ENCODE measurements at places on chromosomes 2 and 18.

GRCh38 chr2:222928335-222928734 is 67.5 kb downstream of the ACSL3 start:
- DNase-seq, result no peak

DNA sequence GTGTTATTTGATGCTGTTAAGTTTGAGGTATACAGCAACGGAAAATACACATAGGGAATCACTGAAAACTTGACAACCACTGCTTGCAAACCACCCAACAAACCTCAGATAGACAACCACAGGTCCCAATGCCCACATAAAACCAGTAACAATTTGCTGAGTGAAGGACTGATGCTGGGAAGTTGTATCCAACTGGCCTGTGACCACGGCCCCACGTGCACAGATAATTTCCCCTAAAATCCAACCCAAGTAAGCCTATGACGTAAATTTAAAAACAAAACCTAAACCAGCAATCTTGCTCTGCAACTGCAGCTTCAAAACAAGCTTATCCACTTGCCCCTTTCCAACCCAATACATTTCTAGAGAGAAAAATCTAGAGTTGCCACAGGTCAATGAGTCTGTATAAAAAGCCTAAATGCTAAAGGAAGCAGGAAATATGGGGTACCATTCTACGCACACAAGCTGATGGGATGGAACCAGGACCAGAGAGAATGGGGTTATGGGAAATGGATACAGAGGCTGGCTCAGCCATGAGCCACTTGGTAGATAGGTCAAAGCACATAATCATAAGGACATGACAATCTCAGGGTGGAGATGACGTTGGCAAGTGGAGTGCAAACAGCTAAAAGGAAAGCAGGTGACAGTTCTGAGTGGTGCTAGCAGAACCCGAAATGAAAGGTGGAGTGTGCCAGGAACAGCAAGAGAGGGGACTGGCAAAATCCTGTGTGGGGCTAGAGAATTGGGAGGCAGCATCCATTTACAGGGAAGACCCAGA is 27.8 kb upstream of the CREB1 start:
- no peak for DNase-seq

DNA sequence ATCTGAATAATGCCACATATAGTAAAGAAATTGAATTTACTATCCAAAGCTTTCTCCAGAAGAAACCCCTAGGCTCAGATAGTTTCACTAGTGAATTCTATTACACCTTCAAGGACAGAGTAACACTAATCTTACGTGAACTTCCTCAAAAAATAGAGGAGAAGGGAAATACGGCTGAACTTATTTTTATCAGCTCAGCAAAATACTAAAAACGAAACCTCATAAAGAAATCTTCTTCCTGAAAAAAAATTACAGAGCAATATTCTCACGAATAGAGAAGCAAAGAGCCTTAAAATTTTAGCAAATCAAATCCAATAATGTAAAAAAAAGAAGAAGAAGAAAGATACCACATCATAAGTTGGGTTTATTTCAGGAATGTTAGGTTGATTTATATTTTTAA is 14.7 kb downstream of the CAPN13 start:
- no peak for DNase-seq

DNA sequence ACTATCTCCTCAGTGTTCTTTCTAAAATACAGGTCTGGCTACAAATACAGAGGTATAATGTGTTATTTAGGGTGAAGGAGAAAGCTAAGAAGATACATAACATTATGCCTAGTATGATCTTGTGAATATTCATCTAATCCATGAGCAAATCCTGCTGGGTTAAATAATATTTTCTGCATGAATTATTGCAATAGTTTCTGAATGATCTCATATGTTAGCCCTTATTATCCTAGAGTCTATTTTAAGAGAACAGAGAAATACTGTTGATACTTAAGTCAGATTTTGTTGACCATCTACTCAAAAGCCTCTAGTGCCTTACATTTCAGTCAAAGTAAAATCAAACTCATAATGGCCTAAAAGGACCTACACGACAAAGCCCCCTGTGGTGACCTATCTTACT is 382.3 kb downstream of the FIGN start:
- no peak for DNase-seq

- DNase-seq, result no peak
Observed at GRCh38 chr2:169415233-169415748, 53.0 kb upstream of the LRP2 start.

- DNase-seq, result peak; percentile 29
Observed at GRCh38 chr2:71100195-71100964, 29.6 kb downstream of the MCEE start.

DNA sequence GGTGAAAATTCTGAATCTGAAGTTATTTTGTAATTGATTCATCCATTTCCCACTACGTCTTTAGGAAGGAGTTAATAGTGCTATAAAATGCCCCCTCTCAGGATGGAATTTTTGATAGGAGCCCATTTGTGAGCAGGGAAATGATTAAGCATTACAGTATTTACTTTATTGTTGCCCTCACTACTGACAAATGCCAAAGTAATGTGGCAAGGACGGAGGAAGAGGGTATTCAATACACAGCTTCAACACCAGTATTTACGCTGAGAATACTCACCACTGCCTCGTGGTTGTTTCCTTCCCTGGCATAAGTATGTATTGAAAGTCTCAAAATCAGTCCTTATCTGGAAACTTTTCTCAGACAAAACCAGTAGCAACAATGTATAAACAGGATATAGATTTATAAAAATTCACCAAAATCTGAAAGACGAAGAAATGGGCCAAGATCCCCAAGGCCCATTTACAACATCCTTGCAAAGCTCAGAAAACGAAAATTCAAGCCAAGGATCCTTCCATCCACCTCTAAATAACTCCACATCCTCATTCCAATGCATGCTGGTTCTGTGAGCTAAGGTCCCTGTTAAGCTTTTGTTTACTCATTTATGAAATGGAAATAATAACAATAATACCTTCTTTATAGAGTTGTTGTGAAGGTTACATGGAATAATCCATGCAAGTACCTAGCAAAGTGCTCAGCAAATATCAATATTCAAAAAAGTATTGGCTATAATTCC is 29.3 kb downstream of the FEZ2 start:
- no peak for DNase-seq

GRCh38 chr2:26164231-26164630 is 8.7 kb upstream of the GAREM2 start:
- DNase-seq, result no peak

DNA sequence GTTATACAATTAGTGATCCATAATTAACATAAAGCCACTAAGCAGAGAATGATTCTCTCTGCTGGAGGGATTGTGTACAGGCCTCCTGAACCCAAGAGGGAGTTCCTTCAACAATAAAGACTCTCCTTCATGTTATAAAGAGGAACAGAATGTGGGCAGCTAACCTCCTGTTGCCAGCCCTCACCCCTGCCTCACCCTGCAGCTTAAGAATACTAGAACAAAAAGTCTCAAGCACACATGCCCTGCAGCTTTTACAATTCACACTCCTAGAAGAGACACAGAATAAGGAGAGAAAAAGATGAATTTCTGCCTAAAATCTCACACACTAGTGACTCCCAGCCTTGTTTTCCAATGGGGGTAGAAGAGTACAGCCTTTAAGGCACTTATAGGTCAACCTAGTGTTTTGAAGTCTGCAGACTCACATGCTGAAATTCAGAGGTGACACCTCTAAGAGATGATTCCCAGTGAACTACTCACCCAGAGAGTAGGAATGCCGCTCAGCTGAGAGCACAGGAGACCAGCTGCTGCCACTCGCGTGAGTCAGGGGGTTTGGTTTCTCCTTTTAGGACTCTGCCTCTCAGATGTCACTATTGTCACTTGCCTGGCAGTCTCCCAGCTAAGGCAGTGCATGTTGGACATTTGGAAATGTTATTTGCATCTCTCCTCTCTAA is 32.5 kb upstream of the IL1RL1 start:
- DNase-seq, result no peak

- DNase-seq, result no peak
Observed at GRCh38 chr2:86226070-86226469, 26.8 kb downstream of the MRPL35 start.

- no peak for DNase-seq
Observed at GRCh38 chr18:57748770-57749603, 54.1 kb downstream of the ATP8B1 start.

GRCh38 chr2:167550448-167550847 is 662.2 kb downstream of the XIRP2 start:
- no peak for DNase-seq

- no peak for DNase-seq
Observed at GRCh38 chr2:23993736-23994269, 16.1 kb upstream of the MFSD2B start.

DNA sequence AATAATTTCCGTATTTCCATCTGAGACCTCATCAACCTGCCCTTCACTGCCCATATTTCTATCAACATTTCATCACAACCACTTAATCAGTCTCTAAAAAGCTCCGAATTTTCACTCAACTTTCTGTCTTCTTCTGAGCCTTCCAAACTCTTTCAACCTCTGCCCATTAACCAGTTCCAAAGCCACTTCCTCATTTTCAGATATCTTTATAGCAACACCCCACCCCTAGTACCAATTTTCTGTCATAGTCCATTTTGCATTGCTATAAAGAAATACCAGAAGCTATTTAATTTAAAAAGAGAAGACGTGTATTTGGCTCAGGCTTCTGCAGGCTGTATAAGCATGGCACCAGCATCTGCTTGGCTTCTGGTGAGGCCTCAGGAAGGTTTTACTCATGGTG is 107.0 kb downstream of the PTGR3 start:
- DNase-seq, result no peak

DNA sequence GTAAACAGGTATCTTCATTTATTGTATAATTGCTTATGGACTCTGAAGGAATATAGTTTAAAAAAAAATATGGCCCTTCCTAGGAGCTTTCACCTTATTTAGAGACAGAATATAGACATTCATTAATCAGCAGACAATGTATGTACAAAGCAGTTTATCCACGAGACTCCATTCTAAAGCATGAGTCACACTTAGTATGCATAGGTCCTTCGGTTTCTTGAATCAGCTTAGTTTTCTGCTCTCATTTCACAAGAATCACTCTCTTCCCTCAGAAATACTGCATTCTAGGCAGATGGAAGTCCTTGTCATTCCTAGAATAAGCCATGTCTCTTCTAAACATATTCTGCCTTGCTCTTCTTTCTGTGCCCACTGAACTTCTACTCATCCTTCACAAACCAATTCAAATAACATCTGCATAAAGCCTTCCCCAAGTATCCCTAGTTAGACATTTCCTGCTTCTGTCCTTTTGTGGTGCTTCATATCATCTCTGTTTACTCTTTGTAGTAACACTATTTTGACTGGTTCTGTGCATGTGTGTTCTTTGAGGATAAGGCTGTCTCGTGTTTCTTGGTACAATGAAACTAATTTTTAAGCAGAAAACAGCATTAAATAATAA is 84.5 kb downstream of the PTRHD1 start:
- no peak for DNase-seq

- DNase-seq, result no peak
Observed at GRCh38 chr2:78202986-78203670, 681.0 kb upstream of the LRRTM4 start.

DNA sequence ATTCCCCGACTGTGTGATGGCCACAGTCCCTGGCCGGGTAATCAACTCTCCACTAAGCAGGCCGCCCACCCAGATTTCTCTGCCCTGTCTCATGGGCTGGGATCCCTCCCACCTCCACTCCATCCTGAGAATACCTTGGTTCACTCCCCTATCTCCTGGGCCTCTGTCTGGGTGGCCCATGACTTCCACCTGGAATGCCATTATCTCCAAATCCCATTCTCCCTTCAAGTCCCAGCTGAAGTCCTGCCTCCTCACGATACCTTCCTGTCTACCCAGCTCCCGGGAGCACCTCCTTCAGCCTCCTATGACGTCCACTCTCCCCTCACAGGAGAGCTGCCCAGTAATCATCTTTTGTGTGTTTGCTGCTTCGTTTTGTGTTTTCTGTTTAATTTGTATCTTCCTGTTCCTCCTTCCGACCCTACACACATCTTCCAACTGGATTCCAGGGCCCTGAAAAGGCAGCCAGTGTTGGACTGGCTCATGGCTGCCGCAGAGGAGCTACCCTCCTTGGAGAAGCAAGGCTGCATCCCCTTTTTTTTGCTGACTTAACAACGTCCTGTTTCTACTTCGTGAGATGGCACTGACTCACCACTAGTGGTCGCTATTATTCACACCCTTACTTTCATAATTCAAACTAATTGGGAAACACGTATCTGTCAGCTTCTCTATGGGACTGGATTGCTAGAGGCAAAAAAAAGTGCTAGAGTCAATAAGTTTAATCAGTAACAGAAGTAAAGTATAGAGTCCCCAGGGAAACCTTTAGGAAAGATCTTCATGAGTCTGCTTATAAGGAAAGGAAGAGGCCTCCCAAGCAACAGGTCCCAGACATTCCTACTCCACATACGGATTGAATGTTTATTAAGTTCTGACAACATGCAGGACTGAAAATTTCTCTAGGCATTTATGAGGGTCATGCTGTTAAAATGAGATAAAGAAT is 171.9 kb upstream of the GATA6 start:
- peak; percentile 32 for DNase-seq

DNA sequence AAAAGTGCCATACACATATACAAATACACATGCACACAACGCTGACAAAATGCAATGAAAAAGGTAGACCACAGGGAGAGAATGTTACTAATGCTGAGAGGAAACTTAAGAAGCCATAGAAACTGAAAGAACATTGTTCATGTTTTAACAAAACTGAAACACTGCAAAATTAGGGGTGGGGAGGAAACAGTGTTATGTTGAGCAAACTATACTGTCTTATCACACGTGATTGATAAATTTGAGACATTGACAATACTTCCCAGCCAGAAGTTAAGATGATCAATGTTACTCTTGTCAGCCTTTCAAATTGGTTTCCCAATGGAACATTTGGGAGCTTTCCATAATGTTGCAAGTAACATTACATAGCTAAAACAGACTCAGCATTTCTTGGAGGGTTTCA is 165.5 kb downstream of the L3MBTL4 start:
- no peak for DNase-seq

DNA sequence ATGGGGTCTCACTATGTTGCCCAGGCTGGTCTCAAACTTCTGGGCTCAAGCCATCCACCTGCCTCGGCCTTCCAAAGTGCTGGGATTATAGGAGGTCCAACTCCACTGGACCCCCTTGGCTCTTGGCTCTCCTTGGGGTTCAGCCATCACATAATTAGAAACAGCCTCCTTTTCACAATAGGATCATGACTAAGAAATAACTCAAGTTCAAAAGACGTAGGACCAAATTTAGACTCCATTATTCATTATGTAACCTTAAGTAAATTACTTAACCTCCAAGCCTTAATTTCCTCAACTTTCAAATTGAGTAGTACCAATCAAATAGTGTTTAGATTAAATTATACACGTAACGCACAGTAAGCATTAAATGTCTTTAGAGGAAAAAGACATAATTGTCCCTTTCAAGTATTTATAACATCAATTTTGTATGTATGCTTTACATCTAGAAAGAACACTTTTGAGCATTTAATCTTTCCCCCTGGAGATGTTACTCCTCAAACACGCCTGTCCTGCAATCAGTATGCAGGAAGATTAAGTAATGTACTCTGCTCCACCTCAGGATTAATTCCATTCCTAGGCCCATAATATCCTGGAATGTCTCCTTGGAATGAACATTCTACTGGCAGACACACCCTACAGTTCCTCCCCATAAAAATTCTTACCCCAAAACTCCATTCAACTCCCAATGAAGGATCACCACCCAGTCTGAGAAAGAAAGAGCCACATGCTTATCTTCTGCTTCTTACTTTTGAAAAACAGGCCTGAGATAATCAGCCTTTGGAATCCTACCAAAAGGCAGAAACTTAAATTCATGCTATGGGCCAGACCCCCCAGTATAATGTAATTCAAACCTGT is 49.1 kb downstream of the COBLL1 start:
- DNase-seq, result no peak

GRCh38 chr2:109409321-109410038 is 204.3 kb downstream of the SEPTIN10 start:
- no peak for DNase-seq
